ENCODE measurements at places on chromosomes 3 and 15.

- no peak for DNase-seq
Observed at GRCh38 chr3:19641408-19641807, 292.6 kb downstream of the EFHB start.

GRCh38 chr3:134350861-134351311, 23.4 kb downstream of the AMOTL2 start:
- no peak for DNase-seq

GRCh38 chr3:177057768-177058167, 139.5 kb downstream of the TBL1XR1 start:
- peak; percentile 8 for DNase-seq

GRCh38 chr15:46061002-46061401, 426.2 kb downstream of the SQOR start:
- no peak for DNase-seq

- no peak for DNase-seq
Observed at GRCh38 chr3:184284696-184285095, 8.9 kb downstream of the ECE2 start.

DNA sequence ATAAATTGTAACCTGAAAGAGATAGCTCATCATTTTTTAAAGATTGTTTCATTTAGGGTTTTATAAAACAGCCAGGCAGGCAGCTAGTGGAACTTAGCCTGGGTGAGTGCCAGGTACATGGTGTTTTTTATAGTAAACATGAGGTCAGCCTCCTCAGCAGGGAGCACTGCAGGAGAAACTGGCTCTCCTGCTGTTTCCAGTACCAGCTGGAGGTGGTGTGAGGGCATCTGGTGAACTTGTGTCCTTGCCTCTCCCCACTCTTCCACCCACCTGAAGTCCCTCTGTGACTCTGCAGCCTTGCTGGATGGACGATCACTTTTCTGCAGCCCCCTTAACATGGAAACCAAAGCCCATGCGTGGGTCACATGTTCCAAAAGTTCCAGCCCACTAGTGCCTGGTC, 128.4 kb downstream of the FAM174B start:
- DNase-seq, result no peak

- no peak for DNase-seq
Observed at GRCh38 chr3:15882577-15882976, 84.8 kb upstream of the ANKRD28 start.

- no peak for DNase-seq
Observed at GRCh38 chr3:139830817-139831216, 104.2 kb upstream of the CLSTN2 start.

DNA sequence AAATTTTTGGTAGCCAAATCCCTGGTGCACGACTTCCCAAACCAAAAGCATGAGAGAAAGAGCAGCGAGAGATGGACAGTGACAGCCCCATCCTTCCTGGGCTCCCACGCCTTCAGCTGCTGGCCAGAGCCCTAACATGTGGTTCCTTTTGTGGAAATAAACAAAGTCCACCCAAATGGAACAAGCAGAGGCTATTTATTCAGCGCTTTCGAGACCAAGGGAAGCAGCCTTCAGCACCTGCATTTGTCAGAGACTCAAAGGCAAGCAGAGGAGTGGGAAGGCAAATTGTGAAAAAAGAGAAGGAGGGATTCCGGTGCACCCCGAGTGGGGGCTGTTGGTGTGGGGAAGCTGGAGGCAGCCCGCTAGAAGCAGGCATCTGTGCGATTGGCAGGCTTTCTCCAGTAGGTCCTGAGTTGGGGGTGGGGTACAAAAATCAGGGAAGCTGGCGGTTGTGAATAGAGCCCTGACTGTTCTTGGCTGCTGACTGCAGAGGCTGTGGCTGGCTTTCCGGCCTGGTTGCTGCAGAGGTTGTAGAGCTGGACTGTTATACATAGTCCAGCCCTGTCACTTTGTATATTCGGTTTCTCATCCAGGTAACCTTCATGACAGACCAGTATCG, 427.2 kb downstream of the OCA2 start:
- DNase-seq, result no peak

DNA sequence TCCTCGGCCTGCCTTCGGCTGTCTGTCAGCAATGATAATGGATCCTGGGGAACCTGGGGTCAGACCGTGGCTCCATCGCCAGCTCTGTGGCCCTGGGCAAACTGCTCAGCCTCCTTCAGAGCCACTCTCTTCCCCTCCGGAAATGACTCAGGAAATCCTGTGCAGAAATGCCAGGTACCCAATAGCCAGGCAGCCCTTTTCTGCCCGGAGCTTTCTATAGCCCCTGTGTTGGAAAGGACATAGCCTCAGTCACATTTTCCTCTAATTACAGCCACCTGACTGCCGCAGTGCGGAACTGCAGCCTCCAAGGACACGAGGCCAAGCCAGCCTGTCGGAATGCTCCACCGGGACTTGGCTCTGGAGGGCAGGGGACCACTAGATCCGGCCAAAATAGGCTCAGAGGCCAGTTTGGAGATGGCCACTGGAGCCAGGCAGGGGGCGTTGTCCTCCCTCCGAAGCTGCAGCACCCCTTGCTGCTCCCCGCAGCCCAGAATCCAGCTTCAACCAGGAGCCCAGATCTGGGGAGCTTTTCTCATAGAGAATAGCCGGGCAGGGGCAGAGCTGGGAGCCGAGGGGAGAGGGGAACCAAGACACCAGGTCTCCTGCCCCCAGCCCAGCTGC, 11.6 kb upstream of the ZXDC start:
- no peak for DNase-seq

GRCh38 chr3:5006755-5007202, 27.5 kb downstream of the BHLHE40 start:
- DNase-seq, result peak; percentile 25

- no peak for DNase-seq
Observed at GRCh38 chr3:150357923-150358607, 50.0 kb upstream of the TSC22D2 start.

DNA sequence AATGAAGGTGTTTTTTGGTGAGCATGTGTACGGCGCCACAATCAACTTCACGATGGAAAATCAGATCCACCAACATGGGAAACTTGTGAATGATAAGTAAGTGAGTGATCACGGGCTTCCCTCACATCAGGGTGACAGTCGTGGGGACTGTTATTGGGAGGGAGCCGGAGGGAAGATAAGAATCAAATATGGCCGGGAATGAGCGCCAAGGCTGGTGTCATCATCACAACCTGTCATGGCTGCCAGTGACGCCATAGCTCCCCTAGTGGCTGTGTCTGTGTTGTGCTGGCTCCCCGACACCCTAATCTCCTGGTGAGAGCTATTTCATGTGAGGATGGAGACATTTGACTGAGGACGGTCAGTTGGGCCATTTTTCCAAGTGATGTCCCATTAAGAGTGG, 168.5 kb downstream of the SV2B start:
- no peak for DNase-seq

- no peak for DNase-seq
Observed at GRCh38 chr3:72157748-72158638, 373.0 kb upstream of the PROK2 start.

- DNase-seq, result no peak
Observed at GRCh38 chr3:5560199-5560598, 372.7 kb downstream of the EDEM1 start.

GRCh38 chr15:36936613-36937012, 163.7 kb downstream of the MEIS2 start:
- DNase-seq, result no peak

GRCh38 chr15:99493461-99493860, 72.3 kb upstream of the MEF2A start:
- DNase-seq, result no peak

Measured in T follicular helper cell (primary cell).